HTR-8/SVneo (cell line): ENCODE measurements at places on chromosomes 5 and 9.

DNA sequence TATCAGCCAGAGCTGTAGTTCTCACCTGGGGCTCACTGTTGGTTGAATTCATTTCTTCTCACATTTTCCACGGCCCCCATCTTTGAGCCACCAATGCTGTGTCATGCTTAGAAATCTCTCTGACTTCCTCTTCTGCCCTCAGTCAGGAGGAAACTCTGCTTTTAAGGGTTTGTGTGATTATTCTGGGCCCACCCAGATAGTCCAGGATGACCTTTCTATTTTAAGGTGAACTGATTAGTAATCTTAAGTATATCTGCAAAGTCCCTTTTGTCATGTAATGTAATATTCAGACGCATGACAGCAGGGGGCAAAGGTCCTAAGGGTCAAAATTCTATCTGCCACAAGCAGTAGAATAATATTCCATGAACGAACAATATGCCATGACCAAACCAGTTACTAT is 88.4 kb downstream of the AK8 start:
- DNase-seq, result no peak

DNA sequence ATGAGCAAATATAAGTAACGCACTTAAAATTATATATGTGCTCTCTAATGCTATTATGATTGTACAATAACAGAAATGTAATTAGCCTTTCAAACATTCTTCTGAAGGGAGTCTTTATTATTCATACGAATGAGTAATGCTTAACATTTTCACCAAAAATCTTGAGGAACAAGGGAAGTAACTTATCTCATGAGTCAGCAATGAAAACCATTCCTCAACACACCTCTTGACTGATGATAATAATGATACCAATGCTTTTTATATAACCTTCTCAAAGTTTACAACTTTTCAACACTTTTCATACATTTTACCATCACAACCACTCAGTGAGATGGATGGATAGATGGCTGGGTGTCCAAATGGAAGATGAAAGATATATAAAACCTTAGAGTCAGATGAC is 369.3 kb downstream of the BNC2 start:
- no peak for DNase-seq

GRCh38 chr5:83924891-83925290 is 204.2 kb upstream of the HAPLN1 start:
- no peak for DNase-seq

- DNase-seq, result no peak
Measured at GRCh38 chr5:149264439-149265067, 7.1 kb upstream of the AFAP1L1 start.

DNA sequence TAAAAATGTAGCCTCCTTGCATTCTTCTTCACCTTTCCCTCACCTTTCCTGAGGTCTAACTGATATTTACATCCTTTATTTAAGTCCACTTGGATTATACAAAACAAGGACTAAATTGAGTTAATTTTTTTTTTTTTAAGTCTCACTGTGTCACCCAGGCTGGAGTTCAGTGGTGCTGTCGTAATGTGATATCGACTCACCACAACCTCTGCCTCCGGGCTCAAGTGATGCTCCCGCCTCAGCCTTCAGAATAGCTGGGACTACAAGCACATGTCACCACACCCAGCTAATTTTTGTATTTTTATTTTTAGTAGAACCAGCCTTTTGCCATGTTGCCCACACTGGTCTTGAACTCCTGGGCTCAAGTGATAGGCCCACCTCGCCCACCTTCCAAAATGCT is 195.3 kb downstream of the BNC2 start:
- DNase-seq, result no peak

DNA sequence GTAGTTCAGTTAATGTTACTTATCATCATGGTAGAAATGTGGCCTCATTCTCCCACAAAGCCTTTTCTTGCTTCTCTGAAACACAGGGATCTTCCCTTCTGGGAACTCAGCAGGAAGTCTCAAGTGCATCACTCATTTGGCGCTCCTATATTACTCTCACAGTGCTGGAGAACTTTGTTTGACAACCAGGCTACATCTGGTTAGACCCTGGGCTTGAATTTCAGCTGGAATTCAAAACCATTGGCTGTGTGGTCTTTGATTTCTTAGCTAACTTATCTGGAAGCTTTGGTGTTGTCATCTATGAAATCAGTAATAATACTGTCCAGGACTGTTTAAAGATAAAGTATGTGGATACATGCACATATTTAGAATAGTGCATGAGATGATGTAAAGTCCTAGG is 1777.1 kb downstream of the MAT2B start:
- DNase-seq, result no peak

- no peak for DNase-seq
Measured at GRCh38 chr5:171858303-171858702, 72.7 kb downstream of the SMIM23 start.

GRCh38 chr5:165139262-165139661 is 1633.8 kb downstream of the MAT2B start:
- no peak for DNase-seq

GRCh38 chr5:158869092-158869491 is 230.6 kb downstream of the EBF1 start:
- DNase-seq, result no peak

DNA sequence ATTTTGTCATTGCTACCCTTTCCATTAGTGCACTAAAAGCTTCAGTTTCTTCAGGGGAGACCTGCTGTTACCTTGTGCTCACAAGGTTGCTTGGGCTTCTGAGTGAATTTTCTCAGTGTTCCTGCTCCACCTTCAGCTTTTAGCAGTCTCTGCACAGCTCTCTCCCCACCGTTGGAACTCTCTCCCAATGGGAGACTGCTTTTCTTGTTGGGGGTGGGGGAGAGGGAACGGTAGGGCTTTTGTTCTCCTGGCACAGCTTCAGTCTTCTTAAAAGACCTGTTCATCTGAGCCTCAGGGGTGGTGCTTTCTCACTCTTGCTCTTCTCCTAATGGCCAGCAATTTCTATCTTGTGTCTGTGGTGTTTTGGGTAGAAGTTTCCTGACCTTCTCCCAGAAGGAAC is 915.7 kb downstream of the EFNA5 start:
- DNase-seq, result no peak

- no peak for DNase-seq
Measured at GRCh38 chr5:109681763-109682162, 8.0 kb upstream of the MAN2A1 start.

DNA sequence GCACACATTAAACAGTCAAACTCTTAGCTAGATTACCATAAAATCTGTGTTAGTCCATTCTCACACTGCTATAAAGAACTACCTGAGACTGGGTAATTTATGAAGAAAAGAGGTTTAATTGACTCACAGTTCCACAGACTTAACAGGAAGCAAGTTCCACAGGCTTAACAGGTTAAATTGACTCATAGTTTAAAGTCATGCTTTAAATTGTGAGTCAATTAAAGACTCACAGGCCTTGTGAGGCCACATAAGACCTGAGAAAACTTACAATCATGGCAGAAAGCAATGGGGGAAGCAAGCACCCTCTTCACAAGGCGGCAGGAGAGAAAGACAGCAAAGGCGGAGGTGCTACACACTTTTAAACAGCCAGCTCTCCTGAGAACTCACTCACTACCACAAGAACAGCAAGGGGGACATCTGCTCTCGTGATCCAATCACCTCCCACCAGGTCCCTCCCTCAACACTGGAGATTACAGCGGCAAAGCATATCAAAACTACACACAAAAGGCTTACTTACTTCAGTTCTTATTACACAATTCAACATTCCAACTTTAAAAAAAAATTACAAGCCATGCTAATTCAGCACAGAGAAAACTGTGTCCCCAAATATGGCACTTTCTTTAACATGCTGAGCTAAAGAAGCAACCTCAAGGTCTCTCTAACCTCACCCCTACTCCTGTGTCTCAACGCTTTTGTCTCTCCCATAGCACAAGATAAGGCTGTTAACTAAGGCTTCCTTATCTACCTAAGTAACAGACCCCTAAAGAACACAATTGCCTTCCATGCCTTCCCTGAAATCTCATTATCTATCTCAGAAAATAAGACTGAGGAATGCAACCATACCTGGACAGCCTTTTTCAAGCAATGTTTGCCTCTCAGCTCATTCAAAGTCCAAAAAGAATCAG is 805.1 kb downstream of the NR2F1-AS1 start:
- DNase-seq, result no peak

DNA sequence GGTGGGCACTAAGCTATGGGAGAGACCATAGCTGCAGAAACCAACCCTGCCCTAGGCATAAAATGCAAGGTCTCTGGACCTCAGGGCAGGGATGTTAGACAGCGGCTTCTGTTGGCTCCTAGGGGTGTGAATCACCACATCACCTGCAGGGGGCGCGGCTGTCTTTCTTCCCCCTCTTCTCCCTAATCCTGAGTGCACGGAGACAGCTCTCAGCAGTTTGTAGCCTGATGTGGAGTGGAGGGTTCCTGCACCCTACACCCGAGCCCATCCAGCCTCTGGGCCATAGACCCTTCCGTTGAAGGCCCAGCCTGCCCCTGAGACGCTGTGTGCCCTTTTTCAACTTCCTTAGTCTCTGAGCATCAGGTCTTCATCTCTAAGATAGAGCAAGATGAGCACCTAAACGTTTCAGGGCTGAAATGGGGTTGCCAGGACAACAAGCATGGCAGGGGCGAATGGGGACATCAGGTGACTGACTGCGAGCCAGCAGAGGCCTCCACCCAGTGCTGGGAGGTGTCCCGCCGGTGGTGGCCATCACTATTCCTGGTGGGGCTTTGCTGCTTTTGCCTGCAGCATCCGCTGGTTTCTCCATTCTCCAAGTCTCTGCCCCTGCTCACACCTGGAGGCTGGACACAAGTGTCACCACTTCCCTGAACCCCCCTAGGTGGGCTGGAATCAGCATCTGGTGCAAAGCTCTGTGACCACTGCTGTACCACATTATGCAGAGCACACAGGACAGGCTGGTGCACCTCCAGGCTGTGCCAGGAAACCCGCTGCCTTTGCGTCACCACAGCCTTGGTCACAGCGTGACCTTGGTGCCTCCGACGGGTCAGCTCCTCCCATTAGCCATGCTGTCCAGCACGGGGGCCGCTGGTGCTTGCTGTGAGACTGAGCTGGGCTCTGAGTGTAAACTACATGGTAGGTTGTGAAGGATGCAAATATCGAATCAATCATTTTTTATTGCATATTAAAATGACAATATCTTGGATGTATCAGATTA is 2.5 kb upstream of the SEC16A start:
- peak; percentile 61 for DNase-seq

DNA sequence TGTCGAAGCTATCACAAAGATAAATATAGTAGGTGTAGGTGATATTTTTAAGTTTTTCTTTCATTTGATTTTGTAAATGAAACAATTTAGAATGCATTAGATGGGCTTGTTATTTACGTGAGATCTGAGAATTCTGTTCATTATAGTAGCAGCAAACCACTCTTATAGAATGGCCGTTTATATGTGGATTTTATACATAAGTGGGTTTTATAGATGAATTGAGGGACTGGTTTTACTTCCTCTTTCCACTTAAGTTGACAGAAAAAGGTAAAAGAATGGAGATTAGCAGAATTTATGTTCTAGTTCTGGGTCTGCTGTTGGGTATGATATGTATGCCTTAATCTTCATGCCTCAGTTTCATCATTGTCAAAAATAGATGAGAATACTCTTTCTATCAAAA is 5.6 kb downstream of the RMI1 start:
- DNase-seq, result no peak

- no peak for DNase-seq
Measured at GRCh38 chr9:71690689-71691435, 77.5 kb downstream of the CEMIP2 start.

DNA sequence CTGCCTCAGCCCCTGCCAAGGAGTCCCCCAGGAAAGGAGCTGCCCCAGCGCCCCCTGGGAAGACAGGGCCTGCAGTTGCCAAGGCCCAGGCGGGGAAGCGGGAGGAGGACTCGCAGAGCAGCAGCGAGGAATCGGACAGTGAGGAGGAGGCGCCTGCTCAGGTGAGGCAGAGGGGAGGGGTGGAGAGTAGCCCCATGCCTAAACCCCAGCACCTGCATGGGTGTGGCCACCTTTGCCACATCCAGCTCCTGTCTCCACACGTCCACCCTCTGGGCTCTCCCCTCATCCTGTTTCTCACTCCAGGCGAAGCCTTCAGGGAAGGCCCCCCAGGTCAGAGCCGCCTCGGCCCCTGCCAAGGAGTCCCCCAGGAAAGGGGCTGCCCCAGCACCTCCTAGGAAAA is 17.2 kb downstream of the TCOF1 start:
- DNase-seq, result no peak

- DNase-seq, result no peak
Measured at GRCh38 chr9:115194216-115194615, 76.3 kb upstream of the TNC start.

- DNase-seq, result no peak
Measured at GRCh38 chr9:95458666-95459065, 58.1 kb downstream of the PTCH1 start.

DNA sequence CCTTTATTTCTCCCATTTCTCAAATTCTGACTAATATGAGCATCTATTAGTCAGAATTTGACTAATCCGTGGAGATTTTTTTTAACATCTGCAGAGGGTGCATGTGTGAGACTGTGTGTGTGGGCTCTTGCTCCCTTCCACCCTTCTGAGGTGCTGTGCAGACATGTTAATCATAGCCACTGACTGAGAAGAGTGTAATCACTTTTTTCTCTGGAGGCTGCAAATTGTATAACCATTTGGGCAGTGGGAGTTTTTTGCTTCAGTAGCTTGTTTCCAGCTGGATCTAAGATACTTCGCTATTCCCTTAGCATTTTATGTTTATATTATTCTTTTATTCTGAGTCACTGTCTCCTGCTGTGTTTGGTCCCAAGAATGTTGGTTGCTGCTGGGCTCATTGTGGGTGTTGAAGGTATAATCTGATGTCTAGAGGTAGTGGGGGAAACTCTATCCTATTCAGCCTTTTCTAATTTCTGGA is 66.2 kb downstream of the ARHGEF28 start:
- no peak for DNase-seq

DNA sequence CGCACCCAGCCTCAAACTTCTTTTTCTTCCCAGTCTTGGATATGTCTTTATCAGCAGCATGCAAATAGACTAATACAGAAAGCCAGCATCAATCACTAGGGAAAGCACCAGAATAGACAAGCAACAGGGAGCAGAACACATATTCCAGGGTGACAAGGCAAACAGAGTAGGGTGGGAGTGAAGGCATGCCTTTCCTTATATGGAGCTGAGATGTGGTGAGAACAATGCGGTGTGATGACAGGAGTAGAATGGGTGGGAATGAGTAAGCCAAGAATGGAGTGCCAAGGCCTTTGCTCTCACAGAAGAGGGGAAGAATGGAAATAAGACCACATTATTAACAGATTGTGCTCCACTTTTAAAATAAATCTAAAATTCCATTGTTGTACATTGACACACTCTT is 115.6 kb downstream of the CETN3 start:
- DNase-seq, result no peak
